Stimulated activated CD4-positive, alpha-beta T cell treated with anti-CD3 and anti-CD28 coated beads, Interleukin-4, amount 100 ng/mL, for 24 hours (primary cell): ENCODE measurements at places on chromosomes 12 and 14.

DNA sequence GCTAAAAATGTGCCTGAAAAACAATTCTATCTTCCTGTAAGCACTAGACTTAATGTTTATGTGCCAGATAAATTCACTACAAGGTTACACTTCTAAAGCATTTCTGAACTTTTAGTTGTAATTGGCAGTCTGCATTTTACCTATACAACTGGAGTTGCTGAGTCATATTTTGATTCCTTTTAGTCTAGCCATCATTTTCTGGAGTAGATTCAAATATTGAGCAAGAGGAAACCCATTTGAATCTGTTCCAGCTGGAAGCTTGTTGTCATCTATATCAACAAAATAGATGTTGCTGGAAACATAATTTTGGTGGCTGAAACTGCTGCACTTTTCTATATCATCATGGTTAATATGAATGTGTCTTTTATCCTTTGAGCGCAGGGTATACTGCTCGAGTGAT, 122.2 kb upstream of the CCDC175 start:
- no peak for DNase-seq

GRCh38 chr14:61561104-61561503, 134.2 kb upstream of the HIF1A start:
- no peak for DNase-seq

- DNase-seq, result no peak
These were observed 173.6 kb downstream of the CALM1 start for GRCh38 chr14:90570461-90570860.

DNA sequence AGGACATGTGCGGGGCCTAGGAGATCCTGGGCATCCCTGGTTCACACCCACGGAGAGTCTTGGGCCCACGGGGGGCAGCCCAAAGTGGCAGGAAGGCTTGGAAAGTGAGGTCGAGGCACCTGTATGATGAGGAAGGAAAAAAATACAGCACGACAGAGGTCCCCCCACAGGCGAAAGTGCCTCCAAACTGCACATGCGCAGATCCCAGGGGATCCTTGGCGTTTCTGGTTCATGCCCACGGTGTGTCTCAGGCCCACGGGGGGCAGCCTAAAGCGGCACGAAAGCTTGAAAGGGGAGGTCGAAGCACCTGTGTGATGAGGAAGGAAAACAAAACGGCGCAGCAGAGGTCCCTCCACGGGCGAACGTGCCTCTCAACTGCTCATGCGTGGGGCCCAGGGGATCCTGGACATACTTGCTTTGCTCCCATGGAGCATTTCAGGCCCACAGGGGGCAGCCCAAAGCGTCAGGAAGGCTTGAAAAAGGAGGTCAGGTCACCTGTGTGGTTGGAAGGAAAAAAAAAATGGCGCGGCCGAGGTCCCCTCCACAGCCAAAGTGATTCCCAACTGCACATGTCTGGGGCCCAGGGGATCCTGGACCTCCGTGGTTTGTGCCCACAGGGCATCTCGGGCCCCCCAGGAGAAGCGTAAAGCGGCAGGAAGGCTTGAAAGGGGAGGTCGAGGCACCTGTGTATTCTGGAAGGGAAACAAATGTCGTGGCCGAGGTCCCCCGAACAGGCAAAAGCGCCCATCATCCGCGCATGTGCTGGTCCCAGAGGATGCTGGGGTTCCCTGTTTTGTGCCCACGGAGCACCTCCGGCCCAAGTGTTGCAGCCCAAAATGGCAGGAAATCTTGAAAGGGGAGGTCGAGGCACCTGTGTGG, 582.6 kb downstream of the ALG10 start:
- no peak for DNase-seq

DNA sequence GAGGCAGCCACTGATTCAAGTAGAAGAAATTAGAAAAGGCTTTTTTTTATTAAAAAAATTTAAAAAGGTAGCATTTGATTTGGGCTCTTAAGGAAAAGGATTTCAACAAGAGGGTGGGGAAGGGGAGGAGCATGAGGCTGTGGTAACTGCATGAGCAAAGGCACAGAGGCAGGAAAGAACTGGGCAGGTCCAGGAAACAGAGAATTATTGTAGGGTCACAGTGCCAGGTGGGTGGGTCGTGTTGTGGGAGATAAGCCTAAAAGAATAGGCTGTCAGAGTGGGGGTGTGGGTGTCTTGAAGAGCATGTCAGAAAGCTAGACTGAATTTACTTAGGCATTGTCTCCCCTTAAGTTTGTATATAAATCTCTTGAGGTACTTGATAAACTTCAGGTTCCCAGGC, 7.8 kb downstream of the LIMA1 start:
- DNase-seq, result no peak

DNA sequence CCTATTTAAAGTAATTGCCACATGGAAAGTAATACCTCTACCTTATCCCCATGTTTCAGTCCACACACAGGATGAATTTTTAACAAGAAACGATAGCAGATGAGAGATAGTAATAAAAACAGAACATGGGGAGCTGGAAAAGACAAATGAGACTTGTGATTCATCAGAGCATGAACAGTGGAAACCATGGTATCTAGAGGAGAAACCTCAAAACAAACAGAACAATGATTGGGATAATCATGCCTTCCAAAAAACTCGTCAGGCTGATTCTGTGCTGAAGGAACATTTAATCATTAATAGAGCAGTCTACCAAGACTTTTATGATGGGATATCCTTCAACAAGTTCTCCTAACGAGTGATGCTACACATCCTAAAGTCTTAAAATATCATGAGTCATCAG, 1390.7 kb downstream of the FSCB start:
- no peak for DNase-seq

DNA sequence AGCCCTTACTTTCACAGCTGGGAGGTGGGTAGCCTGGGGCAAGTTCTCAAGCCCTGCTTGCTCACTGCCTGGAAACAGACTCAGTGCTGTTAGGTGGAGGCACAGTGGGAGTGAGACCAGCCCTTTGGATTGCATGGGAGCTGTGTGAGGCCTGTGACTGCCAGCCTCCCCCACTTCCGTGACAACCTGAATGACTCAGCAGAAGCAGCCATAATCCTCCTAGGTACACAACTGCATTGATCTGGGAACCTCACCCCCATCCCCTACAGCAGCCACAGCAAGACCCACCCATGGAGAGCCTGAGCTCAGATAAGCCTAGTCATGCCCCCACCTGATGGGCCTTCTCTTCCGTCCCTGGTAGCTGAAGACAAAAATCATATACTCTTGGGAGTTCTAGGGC, 26.4 kb downstream of the ALG10 start:
- DNase-seq, result no peak

DNA sequence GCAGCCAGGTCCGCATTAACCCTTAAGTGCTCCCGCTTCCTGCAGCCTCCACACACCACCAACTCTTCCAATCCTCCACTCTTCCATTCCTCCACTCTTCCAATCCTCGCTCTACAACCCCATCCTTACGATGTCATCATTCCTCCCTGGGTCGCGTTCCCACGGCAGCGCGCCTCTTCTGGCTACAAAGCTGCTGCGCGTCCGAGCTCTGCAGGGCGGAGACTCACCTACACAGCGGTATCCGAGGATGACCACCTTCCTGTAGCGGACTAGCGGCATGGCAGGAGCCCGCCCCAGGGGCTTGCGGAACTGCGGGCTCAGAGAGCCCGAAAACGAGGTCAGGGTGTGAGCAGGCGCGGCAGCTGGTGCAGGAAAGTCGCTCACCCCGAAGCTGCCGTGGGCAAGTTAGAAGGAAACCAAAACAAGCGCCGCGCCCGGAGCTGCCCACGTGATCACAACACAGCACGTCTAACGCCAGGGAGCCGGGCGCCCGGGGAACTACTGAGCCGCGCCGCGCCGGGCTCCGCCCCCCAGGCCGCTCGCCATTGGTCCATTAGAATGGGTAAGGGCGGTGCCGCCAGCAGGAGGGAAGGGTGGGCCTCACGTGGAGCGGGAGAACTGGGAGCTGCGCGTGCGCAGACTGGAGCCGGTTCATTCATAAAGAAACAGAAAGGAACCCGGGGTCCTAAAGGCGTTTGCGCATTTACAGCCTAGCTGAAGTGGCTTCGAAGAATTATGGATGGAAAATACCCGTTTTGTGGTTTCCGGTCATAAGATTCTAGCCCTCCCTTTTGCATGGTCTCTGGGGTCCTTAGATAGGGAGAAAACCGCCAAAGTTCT, at the start of gene RHEBL1:
TSS of gene RHEBL1 (minus strand) at position 473 of the 840 bp plus-strand sequence. CDS start at position 279, 194 bp downstream.
- DNase-seq, result peak; percentile 99

GRCh38 chr12:41274643-41275042, 86.5 kb downstream of the PDZRN4 start:
- no peak for DNase-seq
